ENCODE measurements at places on chromosomes 11 and 22.

DNA sequence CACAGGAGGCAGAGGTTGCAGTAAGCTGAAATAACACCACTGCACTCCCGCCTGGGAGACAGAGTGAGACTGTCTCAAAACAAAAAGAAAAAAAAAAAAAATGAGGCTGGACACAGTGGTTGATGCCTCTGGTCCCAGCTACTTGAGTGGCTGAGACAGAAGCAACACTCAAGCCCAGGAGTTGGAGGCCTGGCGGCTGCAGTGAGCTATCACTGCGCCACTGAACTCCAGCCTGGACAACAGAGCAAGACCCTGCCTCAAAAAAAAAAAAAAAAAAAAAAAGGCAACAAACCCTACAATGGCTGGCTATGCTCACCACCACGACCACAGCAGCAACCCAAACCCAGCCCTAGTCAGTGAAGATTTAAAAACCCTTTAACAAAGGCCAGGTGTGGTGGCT, 8.2 kb downstream of the NAP1L4 start:
- no peak for DNase-seq

- DNase-seq, result no peak
Measured at GRCh38 chr11:73554671-73555320, 43.1 kb downstream of the FAM168A start.

GRCh38 chr11:93034031-93034722, 64.7 kb downstream of the MTNR1B start:
- DNase-seq, result no peak

GRCh38 chr11:44992774-44993173, 42.1 kb upstream of the TP53I11 start:
- DNase-seq, result no peak

DNA sequence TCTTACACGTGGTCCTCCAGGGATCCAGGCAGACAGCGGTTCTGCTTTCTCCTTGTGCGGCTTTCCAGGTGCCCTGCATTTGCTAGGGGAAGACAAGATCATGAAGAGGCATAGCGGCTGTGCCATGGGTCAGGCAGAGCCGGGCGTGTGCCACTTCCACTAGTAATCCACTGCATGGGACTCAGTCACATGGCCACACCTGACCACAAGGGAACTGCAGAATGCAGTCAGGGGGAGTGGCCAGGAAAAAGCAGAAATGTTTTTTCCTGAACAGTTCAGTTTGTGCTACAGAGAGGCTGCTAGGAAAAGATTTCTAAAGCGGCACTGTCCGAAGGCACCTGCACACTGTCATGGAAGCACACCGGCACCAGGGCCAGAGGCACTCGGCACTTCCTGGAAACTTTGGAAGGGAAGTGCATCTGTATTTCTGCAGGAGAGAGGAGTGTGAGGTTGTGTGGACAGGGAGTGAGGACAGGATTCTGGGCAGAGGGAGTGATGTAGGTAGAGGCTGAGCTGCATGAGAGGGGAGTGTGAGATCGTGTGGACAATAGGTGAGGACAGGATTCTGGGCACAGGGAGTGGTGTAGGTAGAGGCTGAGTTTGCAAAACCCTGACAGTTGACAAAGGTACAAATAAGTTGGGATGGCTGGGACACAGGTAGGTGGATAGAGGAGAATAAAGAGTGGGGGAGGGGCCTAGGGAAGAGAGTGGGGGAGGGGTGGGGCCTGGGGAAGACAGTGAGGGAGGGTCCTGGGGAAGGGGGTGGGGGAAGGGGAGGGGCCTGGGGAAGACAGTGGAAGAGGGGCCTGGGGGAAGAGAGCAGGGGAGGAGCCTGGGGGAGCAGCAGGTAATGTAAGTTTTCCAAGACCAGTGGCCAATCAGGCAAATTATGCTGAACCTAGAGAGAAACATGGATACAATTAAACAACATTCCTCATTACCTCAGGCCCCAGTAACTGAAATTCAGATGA, 1436.3 kb downstream of the TBC1D22A start:
- DNase-seq, result no peak

Measured in NCI-H1092 treated with DMSO at 0.1 percent for 48 hours (cell line).